GM12864 (cell line): ENCODE measurements at places on chromosomes 7 and 10.

DNA sequence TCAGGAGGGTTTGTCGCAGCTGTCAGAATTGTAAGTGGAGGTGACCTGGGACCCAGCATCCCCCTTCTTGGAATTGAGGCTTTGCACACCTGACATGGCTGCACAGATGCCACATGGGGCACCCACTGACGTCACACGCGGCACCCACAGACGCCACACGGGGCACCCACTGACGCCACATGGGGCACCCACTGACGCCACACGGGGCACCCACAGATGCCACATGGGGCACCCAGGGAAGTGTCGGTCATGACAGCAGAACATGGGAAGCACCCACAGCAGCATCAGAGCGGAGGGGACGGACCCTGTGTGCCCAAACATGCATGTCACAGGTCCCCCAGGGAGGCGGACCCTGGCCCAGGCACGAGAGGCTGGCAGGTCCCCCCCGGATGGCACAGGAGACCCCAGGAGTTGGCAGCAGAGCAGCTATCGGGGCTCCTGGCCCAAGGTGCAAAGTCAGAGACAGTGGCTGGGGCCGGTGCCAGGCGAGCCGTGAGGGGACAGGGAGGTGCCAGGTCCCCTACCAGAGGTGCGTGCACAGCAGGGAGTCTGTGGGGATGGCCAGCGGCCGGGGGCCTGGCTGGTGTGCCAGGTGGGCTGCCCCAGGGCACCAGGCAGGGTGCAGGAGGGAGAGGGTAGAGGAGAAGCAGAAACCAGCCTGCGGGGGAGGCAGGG lies 21.1 kb downstream of the KNDC1 start:
- DNase-seq = no peak

- no peak for DNase-seq
Measured at GRCh38 chr10:76082956-76083355, 651.5 kb downstream of the LRMDA start.

DNA sequence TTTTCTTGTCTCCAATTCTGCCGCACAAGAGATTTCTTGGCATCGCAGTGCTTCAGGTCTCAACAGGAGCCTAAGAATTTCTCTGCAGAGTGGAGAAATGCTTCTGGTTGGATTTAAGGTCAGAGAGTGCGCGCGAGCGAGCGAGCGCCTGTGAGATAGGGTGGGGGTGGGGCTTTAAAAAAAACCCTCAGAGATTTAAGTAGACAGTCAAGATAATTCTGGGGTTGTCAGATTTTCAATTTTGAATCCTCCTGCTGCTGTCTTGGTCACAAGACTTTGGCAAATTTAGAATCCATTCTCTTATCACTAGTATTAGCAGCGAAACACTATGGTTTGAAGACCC lies 49.7 kb downstream of the CPEB3 start:
- DNase-seq = no peak

DNA sequence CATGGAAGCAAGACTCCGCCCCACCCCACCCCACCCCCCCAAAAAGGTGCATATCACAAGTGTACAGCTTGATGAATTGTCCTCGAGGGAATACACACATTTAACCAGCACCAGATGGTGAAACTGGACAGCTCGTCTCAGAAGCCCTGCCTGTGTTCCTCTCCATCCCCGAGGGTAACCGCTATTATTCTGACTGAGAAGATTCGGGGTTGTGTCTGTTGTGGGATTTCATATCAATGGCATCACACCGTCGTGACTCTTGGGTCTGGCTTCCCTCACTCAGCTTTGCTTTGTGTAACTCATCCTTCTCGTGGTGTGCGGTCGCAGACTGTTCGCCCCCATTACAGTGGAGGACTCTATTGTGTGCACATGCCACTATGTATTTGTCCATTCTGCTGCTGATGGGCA lies 18.9 kb downstream of the PODXL start:
- no peak for DNase-seq

GRCh38 chr10:33041783-33042437 lies 83.9 kb upstream of the ITGB1 start:
- DNase-seq = no peak

- DNase-seq = no peak
Measured at GRCh38 chr7:71491336-71491735, 359.4 kb downstream of the GALNT17 start.

- DNase-seq = no peak
Measured at GRCh38 chr10:29881336-29881771, 178.0 kb downstream of the JCAD start.

DNA sequence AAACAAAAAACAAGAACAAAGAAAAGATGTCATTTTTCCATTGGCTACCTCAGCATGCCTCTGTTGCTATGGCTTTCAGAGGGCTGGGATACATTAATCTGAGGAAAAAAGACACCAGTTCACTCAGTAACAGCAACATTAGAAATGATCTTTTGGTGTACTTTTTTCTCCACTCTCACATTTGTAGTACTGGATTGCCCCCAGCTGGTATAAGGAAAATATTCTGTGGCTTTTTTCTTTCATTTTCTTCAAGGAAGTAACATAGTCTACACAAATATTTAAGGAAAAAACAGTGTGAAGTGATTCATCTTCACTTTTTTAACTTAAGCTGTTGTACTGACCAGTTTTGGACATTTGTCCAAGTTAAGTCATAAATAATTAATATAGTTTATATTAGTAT lies 482.3 kb downstream of the SORCS1 start:
- DNase-seq = no peak

DNA sequence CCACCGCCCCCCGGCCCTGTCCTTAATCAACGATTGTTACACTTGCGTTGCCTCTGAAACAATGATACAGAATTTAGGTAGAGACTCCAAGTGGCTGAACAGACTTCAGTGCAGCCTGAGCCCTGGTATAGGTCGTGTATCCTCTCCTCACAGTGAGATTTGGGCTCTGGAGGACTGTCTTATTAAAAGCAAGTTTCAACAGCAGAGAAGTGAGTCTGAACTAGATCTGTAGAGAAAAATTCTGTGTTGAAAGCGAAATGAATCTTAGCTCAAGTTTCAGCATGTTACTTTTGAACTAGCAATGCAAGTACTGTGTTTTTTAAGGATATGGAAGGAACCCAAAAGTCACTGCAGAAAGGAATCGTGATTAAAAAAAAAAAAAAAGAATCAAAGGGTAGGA lies 103.1 kb downstream of the HOXA1 start:
- no peak for DNase-seq

DNA sequence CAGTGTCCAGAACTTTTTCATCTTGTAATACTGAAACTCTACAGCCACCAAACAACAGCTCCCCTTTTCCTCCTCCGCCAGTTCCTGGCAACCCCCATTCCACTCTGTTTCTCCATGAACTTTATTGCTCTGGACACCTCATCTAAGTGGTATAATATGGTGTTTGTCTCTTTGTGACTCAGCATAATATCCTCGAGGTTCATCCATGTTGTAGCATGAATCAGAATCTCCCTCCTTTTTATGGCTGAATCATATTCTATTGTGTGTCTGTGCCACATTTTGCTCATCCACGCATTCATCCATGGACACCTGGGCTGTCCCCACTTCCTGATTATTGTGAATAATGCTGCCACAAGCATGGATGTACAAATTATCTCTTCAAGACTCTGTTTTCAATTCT lies 124.4 kb upstream of the FGFR2 start:
- DNase-seq = no peak

DNA sequence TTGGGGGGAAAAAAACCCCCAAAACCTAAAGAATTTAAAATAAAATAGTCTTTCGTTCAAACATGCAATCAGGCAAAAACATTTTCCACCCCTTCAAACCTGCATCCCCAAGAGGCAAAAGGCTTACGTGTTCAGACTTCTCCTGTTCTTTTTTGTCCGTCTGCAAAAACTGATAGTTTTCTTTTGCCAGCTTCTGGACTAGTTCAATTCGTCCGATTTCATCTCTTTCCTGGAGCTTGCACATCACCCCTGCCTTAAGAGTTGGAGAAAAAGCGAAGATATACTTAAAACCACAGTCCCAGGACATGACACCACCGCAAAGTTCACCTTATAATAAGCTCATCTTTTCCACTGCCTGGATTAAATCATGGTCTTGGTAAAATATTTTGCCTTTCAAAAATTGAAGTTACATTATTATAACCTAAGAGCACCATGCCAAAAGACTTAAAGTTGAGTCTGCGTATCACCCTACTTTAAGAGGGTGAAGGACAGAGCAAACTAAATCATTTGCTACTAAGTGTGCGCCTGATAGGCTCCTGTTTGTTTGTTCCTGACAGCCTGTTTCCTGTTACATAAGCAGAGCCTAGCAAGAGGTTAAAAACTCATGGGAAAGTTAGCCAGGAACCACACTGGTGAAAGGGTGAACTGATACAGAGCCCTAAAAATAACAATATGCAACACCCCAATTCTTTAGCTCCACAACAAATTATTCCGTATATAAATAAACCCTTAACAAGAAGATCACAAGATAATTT lies 137.0 kb downstream of the RAPGEF5 start:
- no peak for DNase-seq

GRCh38 chr10:88913127-88913526 lies 33.1 kb downstream of the STAMBPL1 start:
- DNase-seq = no peak

- DNase-seq = no peak
Measured at GRCh38 chr10:80186364-80187012, 18.8 kb downstream of the ANXA11 start.
